HT1080 (cell line): ENCODE measurements at places on chromosomes 11 and 22. TPM values are rescaled to one million over a fixed set of nuclear protein-coding genes. Genes with fewer than 3 reads are reported as not detected.

DNA sequence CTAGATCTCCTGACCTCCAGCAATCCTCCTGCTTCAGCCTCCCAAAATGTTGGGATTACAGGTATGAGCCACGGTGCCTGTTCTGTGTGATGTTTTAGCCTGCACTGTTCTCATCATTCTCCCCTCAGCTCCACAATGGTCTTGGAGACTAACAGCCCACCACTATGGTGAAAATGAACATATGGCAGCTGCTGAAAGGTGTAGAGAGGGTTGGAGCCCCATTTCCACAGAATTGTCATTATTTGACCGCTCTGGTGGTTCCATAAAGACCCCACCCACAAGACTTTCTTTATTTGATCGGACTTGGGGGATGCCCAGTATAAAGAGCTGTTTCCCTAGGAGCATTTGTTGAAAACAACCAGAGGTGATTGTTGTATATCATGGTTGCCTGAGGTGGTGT lies 67.9 kb upstream of the SEPTIN5 start:
- DNase-seq: no peak

The ABCG4 gene
- total RNA-seq: not detected in 2 replicates

The NRIP3 gene
- 52.6 and 61.3 TPM in 2 replicates for total RNA-seq

The BRD1 gene
- 11.6 and 14.4 TPM in 2 replicates for total RNA-seq
